ENCODE measurements at places on chromosomes 7 and 10. TPM values are rescaled to one million over a fixed set of nuclear protein-coding genes. Genes with fewer than 3 reads are reported as not detected.

Gene SOSTDC1
- 22.3 TPM for total RNA-seq

Gene GIMAP7
- 13.2 TPM for total RNA-seq

Gene DNAJC12
- total RNA-seq = 15.7 TPM

Gene OR2A42
- total RNA-seq = 0.06 TPM

Gene CADPS2
- 40.5 TPM for total RNA-seq

Gene MRC1
- 13.0 TPM for total RNA-seq

Gene AFAP1L2
- total RNA-seq = 48.3 TPM

Gene CH25H
- total RNA-seq = 0.83 TPM

Gene MINDY3
- total RNA-seq = 89.9 TPM

Gene CPA2
- not detected for total RNA-seq

Gene GPR85
- 46.8 TPM for total RNA-seq

DNA sequence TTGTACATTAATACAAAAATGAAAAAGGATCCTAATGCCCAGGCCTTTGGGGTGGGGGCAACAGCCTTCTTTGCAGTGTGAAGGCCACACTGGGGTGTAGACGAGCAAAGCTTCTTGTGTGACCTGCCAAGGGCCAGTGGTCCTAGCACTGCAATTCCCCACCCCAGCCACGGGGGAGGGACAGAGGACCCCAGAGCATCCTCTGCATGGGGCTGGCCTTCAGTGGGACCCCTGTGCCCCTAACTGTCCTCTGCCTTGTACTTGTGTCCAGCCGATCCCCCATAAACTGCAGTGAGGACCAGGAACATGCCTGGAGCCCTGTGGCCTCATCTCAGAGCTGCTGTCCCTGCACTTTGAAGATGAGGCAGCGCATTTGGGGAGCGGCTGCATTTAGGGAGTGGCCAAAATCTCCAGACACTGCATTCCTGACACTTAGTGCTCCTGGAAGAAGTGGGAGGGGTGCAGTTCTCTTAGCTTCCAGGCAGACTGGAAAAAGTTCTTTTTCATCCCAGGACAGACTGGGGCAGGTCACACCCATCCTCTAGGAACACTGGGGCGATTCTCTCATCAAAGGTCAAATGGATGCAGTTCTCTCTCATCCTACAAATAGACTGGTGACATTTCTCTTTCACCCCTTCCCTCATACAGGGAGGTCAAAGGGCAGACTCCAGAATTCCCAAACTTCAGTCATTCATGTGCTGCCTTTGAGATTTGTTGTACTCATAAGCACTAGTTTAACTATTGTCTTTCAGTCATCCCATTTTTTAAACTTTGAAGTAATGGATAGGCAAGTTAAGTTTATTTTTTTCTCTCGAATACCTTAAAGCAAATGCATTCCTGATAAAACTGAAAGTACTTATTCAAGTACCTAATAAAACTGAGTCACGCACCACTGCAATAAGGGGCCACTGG, 922 bp upstream of the MYO1G start:
- no peak for DNase-seq

DNA sequence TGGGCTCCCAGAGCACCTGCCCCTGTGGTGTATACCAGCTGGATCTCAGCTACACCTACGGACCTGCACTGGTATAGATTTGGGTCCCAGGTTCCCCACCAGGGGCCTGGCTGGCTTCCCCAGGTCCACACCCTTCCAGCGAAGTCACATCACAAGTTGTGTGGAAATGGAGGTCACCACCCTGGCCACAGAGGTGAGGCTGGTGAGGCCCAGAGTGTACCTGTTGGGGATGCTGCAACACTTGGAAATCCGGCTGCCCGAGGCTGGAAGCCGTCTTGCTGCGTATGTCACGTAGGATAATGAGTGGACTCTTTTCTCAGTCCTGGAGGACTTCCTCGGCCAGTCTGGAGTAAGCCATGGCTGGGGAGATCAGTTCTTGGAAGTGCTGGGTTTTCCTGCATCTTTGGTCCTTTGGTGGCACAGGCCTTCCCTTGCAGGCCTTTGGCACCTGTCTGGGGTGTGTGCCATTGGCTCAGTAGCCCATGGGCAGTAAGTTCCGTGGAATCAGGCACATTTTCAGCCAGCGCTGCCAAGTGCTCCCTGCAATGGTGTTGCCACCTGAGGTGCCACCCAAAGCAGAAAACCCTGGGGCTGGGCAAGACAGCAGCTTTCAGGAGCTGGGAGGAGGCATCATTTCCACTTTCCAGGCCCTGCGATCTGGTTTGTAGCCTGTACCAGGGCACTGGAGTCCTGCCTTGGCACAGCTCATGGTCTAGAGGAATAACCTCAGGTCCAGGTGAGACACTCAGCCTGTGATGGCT, 97.9 kb downstream of the LHPP start:
- no peak for DNase-seq

- no peak for DNase-seq
Measured at GRCh38 chr10:44969854-44970253, 8.8 kb downstream of the DEPP1 start.

GRCh38 chr10:11224792-11225416, 207.2 kb downstream of the CELF2 start:
- no peak for DNase-seq

- no peak for DNase-seq
Measured at GRCh38 chr7:101911800-101912715, 94.6 kb downstream of the CUX1 start.

- DNase-seq = no peak
Measured at GRCh38 chr10:60045571-60045970, 139.2 kb upstream of the CCDC6 start.

DNA sequence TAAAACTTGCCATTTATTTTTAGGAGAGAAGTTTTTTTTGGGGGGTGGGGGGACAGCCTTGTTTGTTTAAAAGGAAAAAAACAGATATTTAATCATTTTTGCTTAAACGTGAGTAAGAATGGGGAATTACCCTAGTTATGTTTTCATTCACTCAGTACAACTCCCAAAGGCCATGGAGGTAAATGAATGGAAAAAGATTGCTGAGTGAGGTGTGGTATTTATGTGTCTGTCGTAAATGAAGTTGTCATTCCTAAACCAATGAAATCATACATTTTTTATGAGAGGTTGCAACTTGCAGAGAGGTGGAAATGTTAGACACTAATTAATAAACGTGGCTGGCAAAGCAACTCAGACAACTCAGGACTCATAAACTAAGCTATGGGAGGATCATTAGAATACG, 218.1 kb downstream of the CELF2 start:
- DNase-seq = no peak

GRCh38 chr7:159328096-159328495, 183.4 kb upstream of the VIPR2 start:
- no peak for DNase-seq

DNA sequence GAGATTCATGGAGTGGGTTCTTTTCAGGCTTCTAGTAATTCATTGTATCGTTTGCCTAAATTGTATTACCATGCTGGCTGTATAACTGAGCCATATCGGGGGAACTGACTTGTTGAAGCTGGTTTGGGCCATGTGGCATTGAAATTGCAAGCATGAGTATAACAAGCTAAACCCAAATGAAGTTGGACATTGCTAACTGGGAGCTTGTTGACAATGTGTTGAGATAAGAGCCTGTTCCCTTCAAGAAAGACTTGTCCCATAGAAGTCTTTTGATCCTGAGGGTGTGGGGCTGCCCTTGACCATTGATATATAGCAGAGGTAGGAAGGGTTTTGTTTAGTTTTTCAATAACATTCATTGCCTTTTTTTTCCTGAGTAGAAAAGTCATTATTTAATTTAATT, 156.0 kb downstream of the VTI1A start:
- DNase-seq = no peak

- no peak for DNase-seq
Measured at GRCh38 chr10:124001391-124002148, 91.8 kb downstream of the CHST15 start.

- DNase-seq = peak; percentile 35
Measured at GRCh38 chr10:101066146-101066895, 4.5 kb downstream of the KAZALD1 start.

GRCh38 chr10:74934100-74934812, 107.9 kb downstream of the KAT6B start:
- DNase-seq = no peak

DNA sequence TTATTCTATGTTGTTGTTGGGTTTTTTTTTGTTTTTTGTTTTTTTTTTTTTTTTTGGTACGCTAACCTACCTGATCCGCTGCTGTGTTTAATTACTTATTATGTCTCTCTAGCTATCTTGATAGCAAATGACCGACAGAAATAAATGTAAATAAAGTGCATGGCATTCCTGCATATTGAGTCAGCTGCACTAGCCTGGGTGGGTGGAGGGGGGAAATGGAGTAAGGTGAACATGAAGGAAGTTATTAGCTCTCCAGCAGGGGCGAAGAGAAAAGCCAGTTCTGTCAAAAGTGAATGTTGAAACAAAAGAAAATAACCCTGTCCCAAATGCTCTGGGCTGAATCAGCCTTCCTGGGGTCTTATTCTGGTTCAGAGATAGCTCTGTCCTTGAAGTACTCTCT, 210.7 kb upstream of the MDFIC start:
- DNase-seq = no peak

GRCh38 chr10:33674986-33675599, 340.6 kb upstream of the NRP1 start:
- peak; percentile 52 for DNase-seq

GRCh38 chr10:84008878-84009277, 130.4 kb upstream of the GHITM start:
- no peak for DNase-seq

- DNase-seq = no peak
Measured at GRCh38 chr10:94251568-94251967, 111.2 kb downstream of the NOC3L start.

- no peak for DNase-seq
Measured at GRCh38 chr7:10657201-10657600, 316.5 kb upstream of the PHF14 start.

GRCh38 chr7:23863209-23863787, 153.3 kb downstream of the STK31 start:
- peak; percentile 8 for DNase-seq

DNA sequence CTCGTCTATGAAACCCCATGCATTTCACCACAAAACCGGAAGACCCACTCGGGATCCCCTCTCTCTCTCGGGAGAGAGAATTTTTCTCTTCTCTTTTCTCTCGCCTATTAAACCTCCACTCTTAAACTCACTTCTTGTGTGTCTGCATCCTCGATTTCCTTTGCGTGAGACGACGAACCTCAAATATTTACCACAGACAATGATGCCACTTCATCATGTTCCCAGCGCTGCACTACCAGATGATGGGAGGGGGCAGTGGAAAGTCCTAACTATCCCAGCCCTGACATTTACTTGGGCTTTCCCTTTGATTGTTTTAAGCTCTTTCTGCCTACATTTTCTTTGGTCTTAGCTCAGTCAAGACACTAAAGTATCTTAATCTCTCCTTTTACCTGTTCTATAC, 906.7 kb downstream of the GRID1 start:
- DNase-seq = no peak

DNA sequence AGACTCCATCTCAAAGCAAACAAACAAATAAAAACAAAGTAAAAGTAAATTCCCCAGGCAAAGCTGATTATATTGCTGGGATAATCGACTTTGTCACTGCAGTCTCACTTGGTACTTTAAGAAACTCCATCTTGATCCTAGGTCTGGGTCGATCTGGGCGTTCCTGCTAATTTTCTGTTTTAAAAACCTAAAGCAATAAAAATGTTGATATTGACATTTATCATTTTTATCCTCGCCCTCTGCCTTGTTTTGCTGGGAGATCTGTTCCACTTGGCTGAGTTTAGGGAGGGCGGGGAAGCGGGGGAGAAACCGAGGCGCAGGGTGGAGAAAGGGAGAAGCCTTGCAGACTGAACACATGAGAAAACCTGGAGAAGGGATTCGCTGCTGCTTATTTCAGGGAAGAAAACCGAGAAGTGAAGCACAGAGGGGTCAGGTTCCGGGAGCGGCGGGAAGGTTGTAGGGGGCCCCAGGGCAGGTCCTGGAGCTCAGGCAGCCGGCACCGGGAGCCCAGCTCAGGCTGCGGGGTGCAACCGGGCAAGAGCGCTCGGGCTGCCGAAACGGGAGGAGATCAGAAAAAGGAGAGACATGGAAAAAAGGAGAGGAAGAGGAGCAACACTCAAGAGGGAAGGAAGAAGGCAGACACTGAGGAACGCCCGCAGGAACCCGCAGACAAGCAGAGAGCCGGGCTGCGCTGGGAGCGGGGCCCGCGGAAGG, 27.3 kb upstream of the KMT2C start:
- peak; percentile 45 for DNase-seq

DNA sequence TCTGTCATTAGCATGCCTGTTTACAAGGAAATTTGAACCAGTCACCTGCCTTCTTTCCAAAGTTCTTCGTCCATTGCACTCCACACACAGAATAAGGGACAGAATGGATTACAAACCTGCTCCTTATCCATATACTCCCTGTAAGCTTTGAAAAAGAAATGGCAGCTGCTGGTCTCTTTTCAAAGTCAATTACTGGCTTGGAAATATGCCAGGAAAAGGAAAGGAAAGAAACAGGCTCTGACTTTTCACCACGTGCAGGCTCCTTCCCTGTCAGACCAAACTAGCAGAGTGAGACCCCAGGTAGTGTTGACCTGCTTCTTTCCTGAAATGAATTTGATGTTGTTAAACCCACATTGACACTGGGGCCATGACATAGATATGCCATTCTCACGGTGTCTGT, 84.5 kb downstream of the LHFPL3 start:
- DNase-seq = peak; percentile 8

DNA sequence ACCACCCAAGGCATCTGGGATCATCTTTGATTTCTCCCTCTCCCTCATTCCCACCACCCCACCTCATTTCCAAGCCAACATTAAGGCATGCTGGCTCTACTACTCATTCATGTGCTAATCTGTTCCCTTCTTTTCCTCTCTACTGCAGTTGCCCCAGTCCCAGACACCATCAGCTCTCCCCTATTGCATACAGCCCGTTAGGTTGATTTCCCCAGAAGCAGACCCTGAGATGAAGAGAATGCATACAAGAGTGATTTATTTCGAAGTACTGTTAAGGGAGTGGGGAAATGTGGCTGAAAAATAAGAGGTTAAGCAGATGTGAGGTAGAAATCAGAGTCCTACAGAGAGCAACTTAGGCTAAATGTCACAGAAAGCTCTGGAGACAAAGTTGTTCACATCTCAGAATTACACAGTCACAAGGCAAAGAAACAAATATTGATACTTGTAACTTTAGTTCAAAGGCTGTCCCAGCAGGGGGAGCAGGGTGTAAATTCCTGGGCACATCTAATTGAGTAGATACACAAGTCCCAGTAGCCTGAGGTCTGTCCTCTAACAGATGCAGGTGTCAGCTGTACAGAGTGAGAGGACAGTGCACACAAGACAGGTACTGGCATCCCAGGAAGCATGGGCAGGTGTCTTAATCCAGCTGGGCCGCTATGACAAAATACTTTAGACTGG, 20.9 kb downstream of the AKR1D1 start:
- DNase-seq = no peak

DNA sequence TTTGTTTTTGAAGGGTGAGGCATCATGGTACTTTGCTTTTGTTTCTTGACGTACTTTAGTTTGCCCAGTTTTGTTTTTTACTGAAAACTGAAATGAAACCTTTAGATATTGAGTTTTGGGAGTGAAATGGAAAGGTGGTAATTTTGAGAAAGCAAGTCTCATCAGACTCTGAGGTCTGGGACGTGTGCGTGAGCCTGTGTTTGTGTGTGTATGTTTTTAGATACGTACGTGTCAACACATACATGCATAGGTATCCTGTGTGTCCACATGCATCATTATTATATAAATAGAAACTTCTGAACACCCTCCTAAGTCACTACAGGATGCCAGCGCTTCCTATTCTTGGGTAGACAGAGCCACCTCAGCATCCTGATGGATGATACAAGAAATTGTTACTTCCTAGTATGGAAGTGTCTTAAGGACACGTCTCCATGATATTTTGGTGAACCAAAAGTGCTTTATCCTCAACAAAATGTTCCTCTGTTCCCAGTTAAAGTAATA, 47.8 kb downstream of the PROSER2 start:
- no peak for DNase-seq

Data from spinal cord (tissue), 10 donors.